ENCODE measurements at places on chromosomes 3 and 15.
A peak's percentile ranks its signal among the peaks of the same experiment; 100 is the strongest.

DNA sequence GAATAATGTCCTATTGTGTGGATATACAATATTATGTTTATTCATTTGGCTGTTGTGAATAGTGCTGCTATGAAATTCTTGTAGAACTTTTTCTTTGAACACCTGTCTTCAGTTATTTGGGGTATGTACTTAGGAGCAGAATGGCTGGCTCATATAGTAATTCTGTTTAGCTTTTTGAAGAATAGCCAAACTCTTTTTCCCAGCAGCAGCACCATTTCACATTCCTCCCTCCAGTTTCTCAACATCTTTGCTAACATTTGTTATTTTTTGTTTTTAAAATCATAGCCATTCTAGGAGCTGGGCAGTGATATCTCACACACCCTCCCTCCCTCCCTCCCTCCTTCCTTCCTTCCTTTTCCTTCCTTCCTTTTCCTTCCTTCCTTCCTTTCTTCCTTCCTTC is 39.7 kb downstream of the LSM3 start:
- no peak for DNase-seq

GRCh38 chr3:129575997-129576384 is 30.5 kb downstream of the PLXND1 start:
- no peak for DNase-seq

DNA sequence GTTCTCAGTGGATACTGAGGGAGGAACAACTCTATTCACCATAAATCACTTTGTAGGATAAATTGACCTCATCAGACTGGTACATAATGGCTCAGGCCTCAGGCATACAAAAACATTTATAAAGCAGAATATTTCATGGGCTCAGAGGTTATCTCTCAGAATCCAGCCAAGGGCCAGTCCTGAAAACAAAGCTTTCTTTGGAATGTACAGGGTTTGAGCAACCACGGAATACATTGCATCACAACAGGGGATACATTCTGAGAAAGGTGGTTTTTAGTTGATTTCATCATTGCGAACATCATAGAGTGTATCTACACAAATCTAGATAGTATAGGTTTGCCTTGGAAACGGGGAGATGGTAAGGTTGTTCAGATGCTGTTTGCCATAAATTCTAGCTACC is 33.4 kb upstream of the CTDSPL2 start:
- DNase-seq, result no peak

- no peak for DNase-seq
Observed at GRCh38 chr3:65313666-65314065, 625.9 kb upstream of the ADAMTS9 start.

- DNase-seq, result peak; percentile 8
Observed at GRCh38 chr15:83365370-83365938, 81.0 kb upstream of the BNC1 start.

- DNase-seq, result no peak
Observed at GRCh38 chr3:16741890-16742289, 136.7 kb upstream of the DAZL start.

GRCh38 chr15:66617137-66618090 is 51.6 kb upstream of the LCTL start:
- peak; percentile 97 for DNase-seq

DNA sequence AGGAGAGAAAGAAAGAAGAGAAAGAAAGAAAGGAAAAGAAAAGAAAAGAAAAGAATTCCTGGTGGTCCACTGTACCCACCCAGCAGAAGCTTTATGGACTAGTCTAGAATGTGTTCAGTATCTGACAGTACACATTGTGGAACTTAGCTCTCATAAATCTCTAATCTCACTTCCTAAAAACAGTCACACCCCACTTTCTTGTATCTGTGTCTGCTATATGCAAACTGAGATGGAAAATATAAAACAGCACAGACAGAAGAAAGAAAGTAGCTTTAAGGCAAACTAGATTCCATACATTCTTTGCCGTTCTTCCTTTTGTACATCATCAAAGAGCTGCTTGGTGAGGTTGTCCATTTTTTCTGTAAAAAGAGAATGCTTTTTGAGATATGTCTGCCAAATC is 41.1 kb upstream of the GNB5 start:
- DNase-seq, result no peak

GRCh38 chr3:23246651-23247050 is 43.5 kb downstream of the UBE2E2 start:
- DNase-seq, result no peak

DNA sequence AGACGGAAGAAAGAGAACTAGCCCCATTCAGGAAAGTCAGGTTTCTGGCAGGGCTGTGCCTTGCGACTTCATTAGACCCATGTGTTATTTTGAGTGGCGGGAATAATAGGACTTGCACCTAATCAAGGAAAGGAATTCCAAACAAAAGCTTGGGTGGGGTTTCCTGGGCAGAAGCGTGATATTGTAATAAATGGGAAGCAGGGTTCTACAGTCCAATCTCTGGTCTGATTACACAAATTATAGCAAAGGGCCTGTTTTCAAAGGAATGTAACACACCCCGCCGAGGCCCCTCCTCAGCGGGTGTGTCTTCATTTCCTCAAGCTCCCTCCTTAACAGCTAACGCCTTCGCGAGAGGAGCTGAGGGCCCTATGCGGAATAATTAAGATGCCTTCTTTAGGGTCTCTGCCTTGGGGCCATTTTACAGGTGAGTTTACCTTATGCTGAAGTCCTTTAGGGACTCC is 396.0 kb upstream of the C2CD4B start:
- no peak for DNase-seq

DNA sequence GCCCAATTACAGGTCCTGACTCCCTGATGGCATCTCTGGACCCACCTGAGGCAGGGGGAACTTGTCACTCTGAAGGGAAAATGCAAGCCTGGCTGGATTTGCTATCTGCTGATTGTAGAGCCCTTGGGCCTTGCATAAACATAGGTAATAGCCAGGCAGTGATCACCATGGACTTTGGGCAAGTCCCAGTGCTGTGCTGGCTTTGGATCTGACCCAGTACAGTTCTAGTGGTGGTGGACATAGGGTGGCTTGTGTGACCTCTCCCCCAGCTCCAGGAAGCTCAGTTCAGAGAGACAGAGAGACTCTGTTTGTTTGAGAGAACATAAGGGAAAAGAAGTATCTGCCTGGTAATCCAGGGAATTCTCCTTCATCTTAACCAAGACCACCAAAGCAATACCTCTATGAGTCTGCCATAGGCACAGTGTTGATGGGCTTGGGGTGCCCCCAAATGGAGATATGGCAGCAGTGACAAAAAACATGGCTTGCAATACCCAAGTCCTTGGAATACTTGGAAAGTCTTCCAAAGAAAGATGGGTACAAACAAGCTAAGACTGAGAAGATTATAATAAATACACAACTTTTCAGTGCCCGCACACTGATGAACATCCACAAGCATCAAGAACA is 348.5 kb downstream of the PYDC2 start:
- no peak for DNase-seq

DNA sequence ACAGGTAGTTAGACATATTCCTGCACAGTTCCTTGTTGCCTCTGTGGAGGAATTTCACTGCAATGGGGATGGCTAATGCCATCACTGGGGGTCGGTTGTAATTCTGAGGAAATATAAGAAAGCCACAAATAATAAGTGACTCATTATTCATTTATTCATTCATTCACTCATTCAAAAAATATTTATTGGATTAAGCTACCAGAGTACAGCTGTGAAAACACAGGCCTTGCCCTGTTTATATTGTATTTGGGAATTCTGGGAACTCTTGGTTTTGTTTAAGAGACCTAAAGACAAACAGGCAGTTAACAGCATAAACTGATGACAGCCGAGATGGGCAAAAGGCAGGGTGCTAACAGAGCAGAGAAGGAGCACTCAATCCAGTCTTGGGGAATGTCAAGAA is 23.6 kb downstream of the PTX3 start:
- peak; percentile 90 for DNase-seq

Measured in endothelial cell of umbilical vein (primary cell).